ENCODE measurements at places on chromosomes 2 and 18. TPM values are rescaled to one million over a fixed set of nuclear protein-coding genes. Genes with fewer than 3 reads are reported as not detected.

The PRADC1 gene
- polyA plus RNA-seq = 23.1 TPM

The RGPD3 gene
- 0.06 TPM for polyA plus RNA-seq

The ADCYAP1 gene
- polyA plus RNA-seq = not detected

The ALLC gene
- polyA plus RNA-seq = not detected

The FRZB gene
- polyA plus RNA-seq = 1.1 TPM

The CCDC68 gene
- polyA plus RNA-seq = 0.55 TPM

The NPPC gene
- 0.55 TPM for polyA plus RNA-seq

The TMEM247 gene
- not detected for polyA plus RNA-seq

The AP1S3 gene
- polyA plus RNA-seq = 3.1 TPM

The STAM2 gene
- polyA plus RNA-seq = 10.1 TPM

The SULT1C4 gene
- polyA plus RNA-seq = 0.50 TPM

The HRH4 gene
- polyA plus RNA-seq = not detected

The CYP20A1 gene
- 7.0 TPM for polyA plus RNA-seq

The XDH gene
- polyA plus RNA-seq = 0.80 TPM

The FAM237A gene
- polyA plus RNA-seq = not detected

The IL1B gene
- 4.4 TPM for polyA plus RNA-seq

The FOXI3 gene
- not detected for polyA plus RNA-seq

The LINC00305 gene
- not detected for polyA plus RNA-seq

Measured in IMR-90 (cell line).